ENCODE measurements at places on chromosomes 7 and 10. TPM values are rescaled to one million over a fixed set of nuclear protein-coding genes. Genes with fewer than 3 reads are reported as not detected.

The UPK3BL2 gene
- 8.6 TPM for total RNA-seq

The FKBP6 gene
- total RNA-seq, result not detected

The CCDC186 gene
- 7.1 TPM for total RNA-seq

The FLNC gene
- total RNA-seq, result 5.6 TPM

The TMEM236 gene
- total RNA-seq, result 0.05 TPM

The MMP21 gene
- total RNA-seq, result not detected

The C10orf53 gene
- total RNA-seq, result not detected

The PRRT4 gene
- 3.1 TPM for total RNA-seq

The SHH gene
- total RNA-seq, result not detected

The CALCR gene
- total RNA-seq, result 0.07 TPM

The SFRP5 gene
- total RNA-seq, result not detected

DNA sequence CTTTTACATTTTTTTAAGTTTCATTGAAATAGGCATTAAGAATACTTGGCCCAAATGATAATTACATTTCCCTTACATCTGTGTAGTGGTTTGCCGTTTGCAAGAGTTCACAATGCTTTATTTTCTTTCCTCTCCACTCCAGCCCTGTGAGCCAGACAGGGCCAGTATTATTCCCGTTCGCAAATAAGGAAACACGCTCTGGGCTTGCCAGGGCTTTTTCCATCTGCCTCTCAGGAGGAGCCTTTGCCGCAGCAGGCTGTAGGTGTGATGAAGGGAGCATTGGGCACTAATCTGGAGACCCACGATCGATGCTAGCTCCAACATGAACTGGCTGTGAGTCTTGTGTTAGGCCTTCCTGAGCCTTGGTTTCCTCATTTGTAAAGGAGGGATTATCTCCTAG lies 154.4 kb downstream of the GALNT17 start:
- no peak for DNase-seq

- H3K27ac ChIP-seq, result no peak overlapping the region
- no peak for DNase-seq
- no peak overlapping the region for H3K4me3 ChIP-seq
These were observed 10.1 kb downstream of the OTUD1 start for GRCh38 chr10:23448802-23449570.

DNA sequence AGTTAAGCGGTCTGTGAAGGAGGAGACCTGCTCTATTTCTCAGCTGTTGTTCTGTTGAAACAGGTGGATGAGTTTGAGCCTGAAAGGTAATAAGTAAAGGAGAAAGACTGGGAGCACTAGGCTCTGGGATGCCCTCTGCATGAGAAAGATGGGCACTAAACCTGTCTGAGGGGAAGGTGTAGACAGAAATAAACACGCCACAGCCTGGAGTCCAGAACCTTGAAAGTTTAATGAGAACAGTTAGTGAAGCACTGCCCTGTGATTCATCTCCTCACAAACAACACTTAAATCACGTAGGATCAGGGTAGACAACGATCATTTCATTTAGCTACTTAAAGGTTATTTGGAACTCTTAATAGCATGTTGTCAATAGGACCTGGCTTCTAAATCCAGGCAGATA lies 193.1 kb downstream of the PHTF2 start:
- DNase-seq, result no peak
- no peaks in the 10 kb centered on the region for H3K4me1 ChIP-seq
- no peaks in the 10 kb centered on the region for H3K27me3 ChIP-seq
- H3K27ac ChIP-seq, result no peak overlapping the region
- no peak overlapping the region for H3K4me3 ChIP-seq

GRCh38 chr10:60732198-60732806 lies 46.0 kb upstream of the CDK1 start:
- no peak for DNase-seq
- peaks cover 41% of the 10 kb centered on the region for H3K27me3 ChIP-seq
- H3K4me1 ChIP-seq, result peaks cover 6% of the 10 kb centered on the region
- H3K27ac ChIP-seq, result no peak overlapping the region

DNA sequence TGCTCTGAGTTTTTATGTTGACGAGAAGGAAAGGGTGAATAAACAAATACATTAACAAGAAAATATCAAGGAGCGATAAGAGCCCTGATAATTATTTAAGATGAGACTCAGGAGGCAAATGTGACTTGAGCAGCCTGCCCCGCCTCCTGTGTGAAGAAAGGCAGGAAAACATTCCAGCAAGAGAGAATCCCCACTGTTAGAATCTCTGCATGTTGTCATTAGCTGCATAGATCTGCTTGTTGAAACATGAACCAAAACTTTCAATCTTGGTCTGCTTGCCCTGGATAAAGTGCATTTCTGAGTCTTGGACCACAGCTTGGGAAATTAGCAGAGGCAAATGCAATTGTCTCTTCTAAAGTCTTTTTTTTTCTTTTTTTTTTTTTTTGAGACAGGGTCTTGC lies 120.0 kb downstream of the DPP6 start:
- DNase-seq, result no peak
- no peak overlapping the region for H3K27ac ChIP-seq
- H3K27me3 ChIP-seq, result no peaks in the 10 kb centered on the region
- no peaks in the 10 kb centered on the region for H3K4me1 ChIP-seq

- no peaks in the 10 kb centered on the region for H3K36me3 ChIP-seq
- H3K4me1 ChIP-seq, result no peaks in the 10 kb centered on the region
- H3K27ac ChIP-seq, result no peak overlapping the region
- no peak for DNase-seq
- H3K27me3 ChIP-seq, result peaks cover 3% of the 10 kb centered on the region
- H3K4me3 ChIP-seq, result no peak overlapping the region
These were observed 231.4 kb downstream of the NSUN6 start for GRCh38 chr10:18419945-18420344.

- no peak overlapping the region for H3K27ac ChIP-seq
- no peak for DNase-seq
- no peaks in the 10 kb centered on the region for H3K4me1 ChIP-seq
These were observed 1168.7 kb upstream of the CELF2 start for GRCh38 chr10:9848981-9849380.

DNA sequence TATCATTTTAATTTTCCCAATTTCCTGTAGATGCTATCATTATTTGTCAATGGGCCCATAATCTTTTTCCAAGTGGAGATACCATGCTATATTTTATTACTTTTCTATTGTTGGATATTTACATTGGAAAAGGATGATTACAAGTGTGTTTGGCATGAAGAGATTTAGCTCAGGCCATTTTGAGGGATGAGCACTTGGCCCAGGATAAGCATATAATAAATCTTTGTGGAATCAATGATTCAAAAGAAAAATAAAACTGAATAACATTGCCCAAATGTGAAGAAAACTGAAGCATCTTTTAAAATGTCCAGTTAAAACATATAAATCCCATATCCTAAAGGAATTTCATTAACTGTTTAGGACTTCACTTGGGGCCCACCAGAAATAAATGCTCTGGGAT lies 260.9 kb upstream of the BMPER start:
- H3K27me3 ChIP-seq, result no peaks in the 10 kb centered on the region
- no peaks in the 10 kb centered on the region for H3K4me1 ChIP-seq

- H3K27me3 ChIP-seq, result peaks cover 35% of the 10 kb centered on the region
- H3K4me3 ChIP-seq, result no peak overlapping the region
- no peak overlapping the region for H3K27ac ChIP-seq
- DNase-seq, result no peak
- peaks cover 20% of the 10 kb centered on the region for H3K4me1 ChIP-seq
- H3K36me3 ChIP-seq, result no peaks in the 10 kb centered on the region
These were observed 112.7 kb downstream of the CPXM2 start for GRCh38 chr10:123778719-123779517.

- H3K27me3 ChIP-seq, result no peaks in the 10 kb centered on the region
- no peaks in the 10 kb centered on the region for H3K36me3 ChIP-seq
- no peak overlapping the region for H3K27ac ChIP-seq
These were observed 243.3 kb upstream of the CELF2 start for GRCh38 chr10:10774416-10774815.

DNA sequence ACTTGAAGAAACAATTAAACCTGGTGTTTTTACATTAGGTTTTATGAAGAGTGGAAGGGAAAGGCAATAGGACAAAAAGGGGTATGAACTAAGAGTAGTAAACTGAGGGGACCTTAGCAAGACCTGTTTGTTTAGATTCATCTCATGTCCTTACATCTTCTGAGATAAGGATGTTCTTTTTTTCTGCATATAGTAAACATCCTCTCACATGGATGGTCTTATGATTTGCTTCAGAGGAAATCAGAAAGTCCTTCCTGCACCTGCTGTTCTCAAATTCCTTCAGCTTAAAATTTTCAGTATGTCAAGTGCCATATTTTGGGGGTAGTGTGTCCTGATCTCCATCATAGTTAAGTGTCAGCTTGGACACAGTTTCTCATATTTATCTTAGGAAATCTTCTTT lies 232.6 kb downstream of the ADK start:
- no peaks in the 10 kb centered on the region for H3K36me3 ChIP-seq
- H3K4me1 ChIP-seq, result peaks cover 7% of the 10 kb centered on the region
- DNase-seq, result no peak
- no peak overlapping the region for H3K27ac ChIP-seq
- H3K4me3 ChIP-seq, result no peak overlapping the region

DNA sequence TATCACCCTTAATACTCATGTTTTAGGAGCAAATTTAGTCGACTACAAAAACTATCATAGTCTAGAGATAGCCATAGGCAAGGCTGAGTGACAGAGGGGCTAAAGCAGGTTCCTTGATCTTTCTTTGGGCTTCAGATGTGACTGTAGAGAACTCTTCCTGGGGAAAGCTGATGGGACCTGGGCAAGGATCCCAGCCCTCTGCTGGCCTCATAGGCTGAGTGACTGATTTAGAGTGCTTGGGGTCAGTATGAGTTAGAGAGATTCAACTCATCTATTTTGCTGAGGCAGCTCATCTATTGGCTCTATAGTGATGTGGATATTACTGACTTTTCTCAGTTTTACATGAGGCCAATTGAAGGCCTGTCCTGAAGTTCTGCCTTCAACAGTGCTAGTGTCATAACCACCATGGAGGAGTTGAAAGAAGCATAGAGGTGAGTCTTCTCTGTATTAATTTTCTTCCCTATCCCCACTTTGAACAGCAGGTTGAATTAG lies 81.6 kb downstream of the SAMD9 start:
- peaks cover 7% of the 10 kb centered on the region for H3K27me3 ChIP-seq
- DNase-seq, result no peak
- no peak overlapping the region for H3K27ac ChIP-seq
- H3K4me3 ChIP-seq, result no peak overlapping the region
- H3K36me3 ChIP-seq, result no peaks in the 10 kb centered on the region
- no peaks in the 10 kb centered on the region for H3K4me1 ChIP-seq

DNA sequence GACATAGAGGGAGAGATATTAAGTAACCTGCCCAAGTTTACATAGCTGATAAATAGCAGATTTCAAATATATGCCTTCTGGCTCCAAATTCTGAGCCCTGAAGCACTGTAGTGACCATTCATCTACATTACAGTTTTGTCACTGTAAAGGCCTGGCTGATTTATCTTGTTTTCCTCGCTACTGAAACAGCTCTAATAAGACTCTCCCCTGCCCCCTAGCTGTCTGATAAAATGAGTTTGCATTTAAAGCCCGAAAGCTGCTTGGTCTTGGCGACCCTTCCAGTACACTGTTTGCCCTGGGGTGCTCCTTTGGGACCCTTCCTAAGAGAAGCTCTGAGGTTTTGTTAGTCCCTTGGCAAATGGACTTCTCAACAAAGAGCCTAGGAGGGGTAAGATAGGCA lies 59.7 kb upstream of the RAB11FIP2 start:
- H3K36me3 ChIP-seq, result no peaks in the 10 kb centered on the region
- H3K27ac ChIP-seq, result no peak overlapping the region
- DNase-seq, result no peak
- no peak overlapping the region for H3K4me3 ChIP-seq

DNA sequence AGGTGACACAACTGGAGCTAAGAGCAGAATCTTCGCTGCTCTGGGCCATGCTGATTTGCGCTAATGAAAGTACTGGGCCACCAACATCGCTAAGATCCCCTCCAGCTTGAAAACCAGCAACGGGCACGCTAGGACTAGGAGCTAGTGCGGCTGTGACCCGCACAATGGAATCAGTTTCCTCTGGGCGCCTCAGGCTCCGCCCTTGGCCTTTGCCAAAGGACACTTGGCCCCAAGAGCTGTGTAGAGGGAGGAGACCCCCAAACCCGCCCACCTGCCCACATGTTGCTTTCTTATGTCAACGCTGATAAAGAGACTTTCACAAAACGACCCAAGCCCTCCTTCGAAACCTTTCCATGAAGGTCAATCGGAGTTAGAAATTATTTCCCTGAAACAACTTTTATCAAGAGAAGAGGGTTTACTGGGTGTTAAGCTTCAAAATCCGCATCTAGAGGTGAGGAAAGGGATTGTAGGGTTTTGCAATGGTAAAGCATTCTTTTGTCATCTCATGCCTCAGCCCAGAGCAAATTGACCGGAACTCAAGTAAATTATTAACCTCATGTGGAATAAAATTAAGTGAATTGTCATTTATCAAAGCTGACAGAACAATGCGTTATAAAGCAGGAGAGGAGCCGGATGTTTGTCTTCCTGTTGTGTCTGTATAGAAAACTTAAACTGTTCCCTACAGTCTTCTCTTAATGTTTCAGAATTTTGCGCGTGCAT lies 9.4 kb downstream of the ABCB5 start:
- no peaks in the 10 kb centered on the region for H3K27me3 ChIP-seq
- no peaks in the 10 kb centered on the region for H3K4me1 ChIP-seq
- no peak for DNase-seq
- H3K36me3 ChIP-seq, result no peaks in the 10 kb centered on the region
- H3K27ac ChIP-seq, result no peak overlapping the region

DNA sequence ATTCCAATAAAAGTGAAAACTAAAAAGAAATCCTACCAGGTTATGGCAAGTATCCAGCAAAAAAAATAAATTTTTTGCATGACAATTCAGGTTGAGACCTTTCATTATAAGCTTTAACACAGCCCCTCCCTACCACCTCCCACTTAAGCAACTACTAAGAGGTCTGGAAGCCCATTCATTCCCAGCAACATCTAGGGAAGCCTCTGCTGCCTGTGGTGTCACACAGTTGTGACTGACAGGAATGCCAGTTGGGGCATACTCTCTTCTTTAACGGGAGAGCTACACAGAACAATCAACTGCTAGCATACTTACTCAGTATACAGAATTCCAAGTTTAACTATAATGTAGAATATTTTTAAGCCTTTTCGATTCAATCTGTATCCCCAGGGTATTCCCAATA lies 27.8 kb downstream of the ABI1 start:
- no peaks in the 10 kb centered on the region for H3K27me3 ChIP-seq
- H3K36me3 ChIP-seq, result peaks cover 7% of the 10 kb centered on the region
- DNase-seq, result no peak
- no peak overlapping the region for H3K4me3 ChIP-seq

- peaks cover 29% of the 10 kb centered on the region for H3K4me1 ChIP-seq
- no peak overlapping the region for H3K27ac ChIP-seq
- no peak overlapping the region for H3K4me3 ChIP-seq
- DNase-seq, result no peak
- H3K27me3 ChIP-seq, result peaks cover 78% of the 10 kb centered on the region
- no peaks in the 10 kb centered on the region for H3K36me3 ChIP-seq
These were observed 3.4 kb downstream of the INHBA start for GRCh38 chr7:41699516-41699915.

Measured in neural crest cell (in vitro differentiated cells).